ENCODE measurements at places on chromosomes 12 and 14. TPM values are rescaled to one million over a fixed set of nuclear protein-coding genes. Genes with fewer than 3 reads are reported as not detected.
A peak's percentile ranks its signal among the peaks of the same experiment; 100 is the strongest.

- H3K4me3 ChIP-seq: no peak overlapping the region
- no peak overlapping the region for H3K27ac ChIP-seq
- no peaks in the 10 kb centered on the region for H3K36me3 ChIP-seq
- no peak for DNase-seq
Observed at GRCh38 chr12:2543801-2544200, 251.0 kb upstream of the FKBP4 start.

GRCh38 chr12:109436188-109436560 lies 40.9 kb downstream of the KCTD10 start:
- no peak overlapping the region for H3K27ac ChIP-seq
- no peak overlapping the region for H3K4me3 ChIP-seq
- H3K36me3 ChIP-seq: no peaks in the 10 kb centered on the region
- H3K27me3 ChIP-seq: no peaks in the 10 kb centered on the region

GRCh38 chr12:88238406-88238805 lies 96.3 kb downstream of the TMTC3 start:
- H3K4me3 ChIP-seq: no peak overlapping the region
- DNase-seq: no peak
- no peaks in the 10 kb centered on the region for H3K27me3 ChIP-seq

GRCh38 chr14:101556131-101556530 lies 5.2 kb upstream of the DIO3 start:
- no peaks in the 10 kb centered on the region for H3K27me3 ChIP-seq
- H3K4me3 ChIP-seq: no peak overlapping the region
- H3K27ac ChIP-seq: no peak overlapping the region
- H3K36me3 ChIP-seq: peaks cover 26% of the 10 kb centered on the region

GRCh38 chr14:33933386-33933933 lies 17.4 kb downstream of the EGLN3 start:
- DNase-seq: no peak
- no peak overlapping the region for H3K4me3 ChIP-seq
- peaks cover 8% of the 10 kb centered on the region for H3K4me1 ChIP-seq
- H3K27me3 ChIP-seq: no peaks in the 10 kb centered on the region

GRCh38 chr12:24550609-24551008 lies 398.3 kb downstream of the BCAT1 start:
- no peak for DNase-seq
- H3K4me3 ChIP-seq: no peak overlapping the region
- peaks cover 23% of the 10 kb centered on the region for H3K27me3 ChIP-seq

DNA sequence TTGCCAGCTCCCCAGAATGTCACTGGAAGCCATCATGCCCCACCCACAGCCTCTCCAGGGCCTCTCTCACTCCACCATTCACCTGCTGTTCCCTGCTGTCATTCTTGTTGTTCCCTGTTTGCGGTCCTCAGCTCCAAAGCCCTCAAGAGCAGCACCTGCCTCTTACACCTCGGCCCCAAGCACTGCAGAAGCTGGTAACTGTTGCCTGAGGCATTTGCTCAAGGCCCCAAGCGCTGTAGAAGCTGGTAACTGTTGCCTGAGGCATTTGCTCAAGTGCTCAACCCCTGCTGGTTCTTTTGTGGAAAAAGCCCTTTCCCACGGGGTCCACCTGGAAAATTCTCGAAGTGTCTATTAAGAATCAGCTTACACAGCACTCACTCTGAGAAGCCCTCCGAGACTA lies 78.0 kb downstream of the ARL6IP4 start:
- no peaks in the 10 kb centered on the region for H3K27me3 ChIP-seq
- H3K4me1 ChIP-seq: peaks cover 18% of the 10 kb centered on the region
- H3K27ac ChIP-seq: no peak overlapping the region
- no peaks in the 10 kb centered on the region for H3K36me3 ChIP-seq
- DNase-seq: no peak
- no peak overlapping the region for H3K4me3 ChIP-seq

- no peaks in the 10 kb centered on the region for H3K27me3 ChIP-seq
- DNase-seq: peak; percentile 10
- peaks cover 53% of the 10 kb centered on the region for H3K4me1 ChIP-seq
- H3K36me3 ChIP-seq: peaks cover 50% of the 10 kb centered on the region
- H3K4me3 ChIP-seq: peak overlapping the region; percentile 95
Observed at GRCh38 chr12:2960390-2960956, 1.3 kb downstream of the TEAD4 start.

GRCh38 chr14:99246536-99247097 lies 25.4 kb downstream of the BCL11B start:
- H3K36me3 ChIP-seq: no peaks in the 10 kb centered on the region
- DNase-seq: no peak
- H3K27ac ChIP-seq: no peak overlapping the region
- H3K27me3 ChIP-seq: peaks cover 9% of the 10 kb centered on the region
- H3K4me1 ChIP-seq: no peaks in the 10 kb centered on the region

GRCh38 chr14:56057071-56057741 lies 61.0 kb upstream of the PELI2 start:
- no peak overlapping the region for H3K4me3 ChIP-seq
- H3K27me3 ChIP-seq: no peaks in the 10 kb centered on the region
- DNase-seq: no peak

GRCh38 chr12:42468341-42468821 lies 121.2 kb downstream of the PRICKLE1 start:
- H3K4me3 ChIP-seq: no peak overlapping the region
- H3K27ac ChIP-seq: no peak overlapping the region
- H3K36me3 ChIP-seq: peaks cover 27% of the 10 kb centered on the region

GRCh38 chr12:126040307-126040706 lies 975.1 kb downstream of the AACS start:
- H3K27ac ChIP-seq: no peak overlapping the region
- no peaks in the 10 kb centered on the region for H3K27me3 ChIP-seq
- peaks cover 41% of the 10 kb centered on the region for H3K4me1 ChIP-seq
- no peak for DNase-seq
- H3K36me3 ChIP-seq: peaks cover 45% of the 10 kb centered on the region
- no peak overlapping the region for H3K4me3 ChIP-seq

- DNase-seq: no peak
- H3K4me1 ChIP-seq: no peaks in the 10 kb centered on the region
Observed at GRCh38 chr12:8594072-8594471, 18.6 kb downstream of the AICDA start.

GRCh38 chr14:93034671-93034994 lies 81.1 kb downstream of the ITPK1 start:
- no peak overlapping the region for H3K4me3 ChIP-seq
- peak overlapping the region; percentile 17 for H3K27ac ChIP-seq
- H3K4me1 ChIP-seq: peaks cover 68% of the 10 kb centered on the region

- H3K36me3 ChIP-seq: no peaks in the 10 kb centered on the region
- no peak for DNase-seq
- no peaks in the 10 kb centered on the region for H3K27me3 ChIP-seq
- no peak overlapping the region for H3K4me3 ChIP-seq
- H3K4me1 ChIP-seq: no peaks in the 10 kb centered on the region
Observed at GRCh38 chr14:44586910-44587309, 79.8 kb upstream of the FSCB start.

DNA sequence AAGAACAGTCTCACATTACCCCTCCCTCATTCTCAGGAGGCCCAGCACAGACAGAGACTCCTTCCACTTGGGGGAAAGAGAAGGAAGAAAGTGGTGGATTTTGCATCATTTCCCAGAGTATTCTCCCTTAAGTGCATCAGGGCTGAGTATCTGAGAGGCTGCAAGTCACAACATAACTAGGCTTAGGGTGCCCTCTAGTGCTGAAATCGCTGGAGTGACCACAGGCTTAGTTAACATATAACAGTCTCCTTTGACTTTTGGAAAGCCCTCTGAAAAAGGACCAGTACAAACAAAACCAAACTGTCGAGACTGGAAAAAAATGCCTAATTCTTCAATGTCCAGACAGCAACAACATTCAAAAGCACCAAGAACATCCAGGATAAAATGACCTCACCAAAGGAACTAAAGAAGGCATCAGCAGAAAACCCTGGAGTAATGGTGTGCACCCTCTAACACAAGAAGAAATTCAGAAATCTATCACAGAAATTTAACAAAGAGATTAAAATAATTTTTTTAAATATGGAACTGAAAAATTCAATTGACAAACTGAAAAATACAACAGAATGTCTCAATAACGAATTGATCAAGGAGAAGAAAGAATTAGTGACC lies 412.3 kb downstream of the RPS29 start:
- no peak overlapping the region for H3K4me3 ChIP-seq
- no peaks in the 10 kb centered on the region for H3K36me3 ChIP-seq
- no peaks in the 10 kb centered on the region for H3K4me1 ChIP-seq
- H3K27ac ChIP-seq: no peak overlapping the region

OR6C2 gene
- total RNA-seq: not detected

AQP2 gene
- not detected for total RNA-seq

PUS7L gene
- 10.2 TPM for total RNA-seq

CLEC4C gene
- total RNA-seq: not detected

GPHB5 gene
- total RNA-seq: not detected

PZP gene
- total RNA-seq: not detected

BCAT1 gene
- total RNA-seq: 0.98 TPM

Measured in Calu3 (cell line).